Stimulated activated CD4-positive, alpha-beta T cell treated with anti-CD3 and anti-CD28 coated beads, Interleukin-4, amount 100 ng/mL, for 1 hour (primary cell): ENCODE measurements at places on chromosomes 16 and 17.

GRCh38 chr17:19341211-19341631 is 21.3 kb downstream of the B9D1 start:
- no peak for DNase-seq

GRCh38 chr17:83029571-83029970 is 49.8 kb upstream of the METRNL start:
- no peak for DNase-seq

GRCh38 chr16:85275533-85276249 is 163.4 kb upstream of the CIBAR2 start:
- peak; percentile 71 for DNase-seq

GRCh38 chr16:51245658-51245995 is 94.6 kb upstream of the SALL1 start:
- DNase-seq, result no peak

GRCh38 chr16:20397468-20398074 is 7.0 kb downstream of the PDILT start:
- DNase-seq, result no peak

DNA sequence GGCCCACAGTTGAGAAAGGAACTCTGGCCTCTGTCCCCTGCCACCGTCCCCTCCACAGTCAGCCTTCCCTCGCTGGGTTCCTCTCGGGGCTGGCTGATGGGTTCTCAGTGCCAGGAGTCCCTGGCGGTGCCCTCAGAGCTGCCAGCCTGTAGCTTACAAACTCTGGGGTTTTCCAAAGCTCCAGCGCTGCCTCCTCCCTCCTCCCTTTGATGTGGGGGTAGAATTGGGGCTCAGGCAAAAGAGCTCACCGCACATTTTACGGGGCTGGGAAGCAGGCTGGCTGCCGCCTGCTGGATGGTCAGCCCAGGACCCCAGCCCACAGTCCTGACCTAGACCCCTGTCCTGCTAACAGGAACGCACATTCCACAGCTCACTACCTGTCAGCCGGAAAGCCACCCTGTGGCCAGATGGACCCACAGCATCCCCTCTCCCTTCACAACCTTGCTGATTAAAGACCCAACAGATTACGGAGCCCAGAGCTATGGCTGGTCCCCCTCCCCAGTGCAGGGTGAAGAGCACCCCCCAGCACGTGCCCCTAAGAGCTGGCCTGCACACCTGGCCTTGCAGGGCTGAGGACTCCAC is 6.0 kb downstream of the VASN start:
- no peak for DNase-seq

DNA sequence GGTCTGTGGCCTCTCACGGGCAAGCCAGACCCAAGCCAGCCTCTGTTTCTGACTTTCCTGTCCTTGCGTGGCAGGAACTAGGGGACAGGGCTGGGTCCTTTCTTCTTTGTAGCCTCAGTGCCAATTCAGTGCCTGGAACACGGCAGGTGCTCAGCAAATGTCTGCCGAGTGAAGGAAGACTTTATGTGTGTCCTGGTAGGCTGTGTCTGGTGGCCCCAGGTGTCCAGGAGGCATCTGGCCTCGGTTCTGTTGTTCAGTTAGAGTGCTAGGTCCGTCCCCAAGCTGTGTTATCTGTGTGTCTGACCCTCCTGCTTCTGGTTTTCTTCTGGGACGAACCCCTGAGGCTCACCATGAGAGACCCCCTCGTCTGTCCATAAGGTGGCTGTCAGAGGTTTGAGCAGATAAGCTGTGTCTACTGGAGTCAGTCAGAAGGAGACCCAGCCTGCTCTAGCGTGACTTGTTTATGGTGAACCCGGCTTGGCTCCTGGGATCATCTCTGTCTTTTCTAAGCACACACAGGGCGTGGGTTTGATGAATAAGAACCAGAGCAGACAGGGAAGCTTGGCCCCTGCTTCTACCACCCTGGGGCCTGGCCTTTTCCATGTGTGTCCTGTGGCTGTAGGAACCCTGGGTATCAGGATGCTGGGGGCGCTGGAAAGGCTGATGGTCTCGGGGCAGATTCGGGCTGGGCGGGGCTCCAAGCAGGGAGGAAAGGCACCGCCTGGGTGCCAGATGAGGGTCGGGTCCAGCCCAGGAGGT is 39.3 kb downstream of the ENGASE start:
- DNase-seq, result no peak

GRCh38 chr17:62791235-62791734 is 16.8 kb downstream of the MARCHF10 start:
- DNase-seq, result no peak

- no peak for DNase-seq
Observed at GRCh38 chr16:80034948-80035663, 434.6 kb upstream of the MAF start.

DNA sequence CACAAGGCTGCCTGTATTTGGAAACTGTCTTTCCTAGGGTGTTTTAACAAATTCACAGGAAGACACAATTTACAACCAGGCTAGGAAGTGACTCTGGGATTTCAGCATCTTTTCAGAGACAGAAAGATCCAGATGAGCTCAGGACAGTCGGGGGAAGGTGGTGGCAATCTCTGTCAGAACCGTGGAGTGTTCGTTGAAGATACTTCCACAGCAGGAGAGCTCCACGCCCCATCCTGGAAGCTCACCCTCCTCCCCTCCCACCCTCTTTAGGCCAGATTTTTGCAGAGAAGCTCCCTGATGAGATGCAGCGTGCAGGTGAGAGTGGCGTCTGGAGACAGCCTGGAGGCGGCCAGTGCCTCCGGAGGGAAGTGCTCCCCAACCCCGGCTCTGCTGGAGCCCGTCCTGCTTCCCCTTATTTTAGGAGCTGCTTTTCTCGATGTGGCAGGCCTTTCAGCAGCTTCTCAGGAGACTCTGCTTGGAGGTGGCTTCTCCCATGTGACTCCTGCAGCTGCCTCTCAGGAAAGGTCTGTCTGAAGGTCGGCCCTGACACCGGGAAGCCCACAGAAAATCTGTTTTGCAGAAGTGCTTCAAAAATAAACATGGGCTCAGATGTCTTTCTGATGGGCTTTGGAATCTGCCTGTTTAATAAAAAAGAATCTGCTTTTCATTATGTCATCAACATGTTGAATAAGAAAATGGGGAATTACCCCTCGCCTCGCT is 186.4 kb upstream of the CHMP6 start:
- DNase-seq, result no peak

- DNase-seq, result no peak
Observed at GRCh38 chr17:82120148-82120547, 22.1 kb upstream of the FASN start.

GRCh38 chr17:39867084-39867879 is 720 bp upstream of the ZPBP2 start:
- peak; percentile 69 for DNase-seq

GRCh38 chr16:70472786-70473433 is 18.5 kb downstream of the FCSK start:
- no peak for DNase-seq

GRCh38 chr16:57884655-57885133 is 82.4 kb upstream of the KIFC3 start:
- no peak for DNase-seq

DNA sequence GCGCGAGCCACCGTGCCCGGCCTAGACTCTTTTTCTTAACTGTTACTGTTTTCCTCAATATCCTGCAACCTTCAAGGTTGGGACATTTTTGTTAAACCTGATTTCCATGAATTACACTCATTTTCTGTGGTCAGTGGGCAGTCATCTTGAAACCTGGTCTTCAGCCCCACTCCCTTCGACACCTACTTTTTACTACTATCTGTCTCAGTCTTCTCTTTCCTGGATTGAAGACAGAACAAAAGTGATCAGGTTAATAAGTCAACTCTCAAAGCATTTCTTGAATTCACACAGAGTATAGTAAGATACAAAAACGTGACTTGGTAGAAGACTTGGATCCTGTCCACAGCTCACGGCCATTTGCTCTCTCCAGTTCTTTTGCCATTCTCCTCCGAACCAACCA is 6.1 kb downstream of the MINK1 start:
- no peak for DNase-seq

DNA sequence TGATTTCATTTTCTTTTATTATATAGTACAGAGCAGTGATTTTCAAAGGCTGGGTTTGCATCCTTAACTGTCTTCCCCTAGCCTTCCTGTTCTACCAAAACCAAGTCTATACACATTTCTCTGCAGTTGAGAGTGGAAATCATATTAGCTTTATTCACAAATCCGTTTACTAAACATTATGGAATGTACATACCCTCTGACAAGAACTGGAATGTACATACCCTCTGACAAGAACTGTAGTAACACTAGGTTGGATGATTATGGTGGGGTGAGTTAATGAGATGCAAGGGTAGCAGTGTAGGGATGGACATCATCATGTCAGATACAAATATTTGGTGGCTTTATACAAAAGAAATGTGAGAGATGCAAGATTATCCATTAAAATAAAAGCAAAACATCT is 154.8 kb downstream of the CYB561 start:
- no peak for DNase-seq

DNA sequence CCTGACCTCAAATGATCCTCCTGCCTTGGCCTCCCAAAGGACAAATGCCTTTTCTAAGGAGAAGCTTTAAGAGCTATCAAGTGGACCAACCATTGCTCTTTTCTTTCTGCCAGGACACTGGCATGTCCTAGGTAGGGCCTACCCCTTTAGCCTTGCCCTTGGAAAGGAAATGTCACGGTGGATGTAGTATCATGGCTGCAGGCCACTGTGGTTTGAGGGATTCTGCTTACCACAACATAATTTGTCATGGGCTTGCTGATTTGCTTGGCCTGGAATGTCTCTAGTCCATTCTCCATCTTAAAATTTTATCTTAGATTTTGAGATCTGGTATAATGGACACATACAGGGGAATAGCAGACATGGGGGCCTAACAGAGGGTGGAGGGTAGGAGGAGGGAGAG is 6.0 kb downstream of the KRT20 start:
- DNase-seq, result no peak

DNA sequence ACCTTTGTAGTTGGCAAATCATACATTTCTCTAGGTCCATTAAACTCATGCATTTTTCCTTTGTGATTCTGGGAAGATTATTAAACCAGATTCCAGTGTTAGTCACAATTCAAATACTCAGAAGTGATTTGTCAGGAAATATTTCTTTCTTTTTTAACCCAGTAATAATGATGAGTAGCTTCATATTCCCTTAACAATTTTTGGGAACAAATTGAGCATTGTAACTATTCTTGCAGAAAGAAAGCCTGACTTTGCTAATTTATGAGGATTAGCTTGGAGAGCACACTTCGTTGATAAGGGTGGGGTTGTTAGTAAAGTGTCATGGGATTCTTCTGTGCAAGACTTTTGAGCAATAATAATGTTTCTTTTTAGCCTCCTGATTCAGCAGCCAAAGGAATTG is 18.7 kb upstream of the KRT24 start:
- no peak for DNase-seq

DNA sequence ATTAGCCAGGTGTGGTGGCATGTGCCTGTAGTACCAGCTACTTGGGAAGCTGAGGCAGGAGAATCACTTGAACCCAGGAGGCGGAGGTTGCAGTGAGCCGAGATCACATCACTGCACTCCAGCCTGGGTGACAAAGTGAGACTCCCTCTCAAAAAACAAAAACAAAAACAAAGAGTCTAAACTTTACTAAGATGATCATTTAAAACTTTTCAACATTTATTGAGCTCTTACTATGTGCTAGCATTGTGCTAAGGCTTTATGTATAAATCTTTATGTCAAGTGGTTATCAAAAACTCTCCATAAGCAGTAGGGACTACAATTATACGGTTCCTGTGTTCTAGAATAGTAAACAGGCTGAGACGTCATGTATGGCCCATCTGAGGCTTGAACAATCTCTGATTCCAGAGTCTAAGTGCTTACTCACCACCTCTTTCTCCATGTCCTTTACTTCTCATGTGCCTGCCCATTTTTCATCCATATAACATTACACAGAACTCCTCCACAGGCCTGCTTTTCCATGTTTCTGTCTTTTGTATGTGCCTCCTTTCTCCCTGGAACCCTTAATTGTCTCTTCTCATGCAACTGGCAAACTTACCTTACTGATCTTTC is 66.7 kb downstream of the NUP88 start:
- DNase-seq, result no peak

GRCh38 chr16:78444-79150 is 572 bp downstream of the MPG start:
- DNase-seq, result no peak

DNA sequence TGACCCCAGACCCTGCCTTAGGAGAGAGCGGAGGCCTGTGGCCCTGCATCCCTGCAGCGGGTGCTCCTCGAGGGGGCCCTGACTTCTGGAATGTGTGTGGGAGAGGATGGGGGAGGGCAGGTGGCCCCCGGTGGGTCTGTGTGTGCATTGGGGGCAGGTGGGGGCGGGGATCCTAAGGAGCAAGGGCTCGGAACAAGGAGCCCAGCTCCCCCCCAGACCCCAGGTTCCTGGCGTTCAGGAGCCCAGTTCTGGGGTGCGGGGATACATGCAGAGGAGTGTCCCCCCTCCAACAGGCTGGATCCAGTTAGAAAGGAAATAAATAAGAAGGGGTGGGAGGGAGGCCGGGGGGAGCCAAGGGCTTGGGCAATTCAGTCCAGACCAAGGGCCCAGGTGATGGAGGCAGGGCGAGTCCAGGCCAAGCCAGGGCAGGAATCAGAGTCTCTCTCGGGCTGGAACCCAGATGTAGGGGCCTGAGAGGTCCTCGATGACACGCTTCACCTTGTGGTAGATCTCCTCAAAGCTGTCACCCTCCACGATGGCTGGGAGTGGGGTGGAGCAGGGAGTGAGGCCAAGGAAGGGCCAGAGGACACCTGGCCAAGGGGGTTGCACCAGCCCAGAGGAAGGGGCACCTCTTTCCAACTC is 11.2 kb upstream of the ASGR1 start:
- no peak for DNase-seq

- no peak for DNase-seq
Observed at GRCh38 chr16:23683487-23683886, 4.8 kb downstream of the PLK1 start.

DNA sequence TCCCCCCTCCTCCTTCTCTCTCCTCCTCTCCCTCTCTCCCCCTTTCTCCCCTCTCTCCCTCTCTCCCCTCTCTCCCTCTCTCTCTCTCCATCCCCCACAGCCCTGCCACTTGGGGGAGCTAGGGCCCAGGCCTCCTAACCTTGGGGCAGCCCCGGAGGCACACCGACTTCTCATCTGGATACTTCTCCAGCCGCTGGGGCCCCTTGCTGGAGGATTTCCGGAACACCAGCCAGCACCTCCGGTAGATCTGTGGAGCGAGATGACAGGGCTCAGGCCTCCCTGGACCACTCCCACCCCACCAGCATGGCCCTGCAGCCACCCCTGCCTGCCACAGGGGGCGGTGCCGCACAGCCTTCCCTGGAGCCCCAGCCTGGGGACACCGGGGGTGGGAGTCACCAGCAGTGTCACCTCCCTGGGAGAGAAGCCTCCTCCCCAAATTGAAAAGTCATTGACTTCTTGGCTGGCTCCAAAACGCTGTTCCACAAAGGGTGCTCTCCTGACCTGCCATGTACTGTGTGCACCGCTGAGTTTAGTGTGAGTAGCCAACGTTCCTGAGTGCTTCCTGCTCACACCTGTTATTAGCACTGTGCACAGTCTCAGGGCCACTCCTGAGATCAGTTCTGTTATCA is 10.5 kb downstream of the DOK4 start:
- DNase-seq, result peak; percentile 73

DNA sequence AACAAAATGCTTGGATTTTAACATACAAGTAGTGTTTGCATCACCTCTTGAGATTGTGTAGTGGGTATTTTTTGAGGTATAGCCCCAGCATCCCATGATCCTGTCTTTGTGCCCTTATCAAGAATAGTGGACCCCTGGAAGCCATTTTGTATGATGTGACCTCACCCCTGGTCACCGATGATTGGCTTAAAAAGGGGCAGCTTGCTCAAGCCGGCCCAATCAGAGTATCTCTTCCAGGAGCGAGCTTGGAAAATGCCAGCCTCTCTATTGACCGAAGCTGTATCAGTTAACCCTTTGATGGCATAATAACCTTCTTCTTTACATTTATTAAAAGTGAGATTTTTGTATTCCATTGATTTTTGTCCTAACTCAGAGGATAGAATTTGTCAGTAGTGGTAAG is 55.5 kb upstream of the FAM20A start:
- no peak for DNase-seq
